ENCODE measurements at places on chromosomes 2 and 18. TPM values are rescaled to one million over a fixed set of nuclear protein-coding genes. Genes with fewer than 3 reads are reported as not detected.

GRCh38 chr2:48715042-48715899, 40.3 kb downstream of the LHCGR start:
- peak; percentile 58 for DNase-seq

DNA sequence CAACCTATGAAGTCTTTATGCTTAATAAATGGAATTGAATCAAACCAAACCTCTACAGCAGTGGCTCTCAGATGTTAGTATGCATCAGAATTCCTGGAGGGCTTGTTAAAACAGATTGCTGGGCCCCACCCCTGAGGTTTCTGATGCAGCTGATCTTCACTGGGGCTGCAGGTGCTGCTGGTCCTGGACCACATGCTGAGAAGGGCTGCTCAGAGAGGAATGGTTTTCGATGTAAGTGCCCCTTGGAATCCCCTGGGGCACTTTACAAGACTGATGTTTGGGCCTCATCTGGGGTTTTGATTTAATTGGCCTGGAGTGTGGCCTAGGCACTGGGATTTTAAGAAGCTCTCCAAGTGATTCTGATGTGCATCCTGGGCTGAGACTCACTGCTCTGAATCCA, 403.8 kb upstream of the HS6ST1 start:
- DNase-seq, result no peak

DNA sequence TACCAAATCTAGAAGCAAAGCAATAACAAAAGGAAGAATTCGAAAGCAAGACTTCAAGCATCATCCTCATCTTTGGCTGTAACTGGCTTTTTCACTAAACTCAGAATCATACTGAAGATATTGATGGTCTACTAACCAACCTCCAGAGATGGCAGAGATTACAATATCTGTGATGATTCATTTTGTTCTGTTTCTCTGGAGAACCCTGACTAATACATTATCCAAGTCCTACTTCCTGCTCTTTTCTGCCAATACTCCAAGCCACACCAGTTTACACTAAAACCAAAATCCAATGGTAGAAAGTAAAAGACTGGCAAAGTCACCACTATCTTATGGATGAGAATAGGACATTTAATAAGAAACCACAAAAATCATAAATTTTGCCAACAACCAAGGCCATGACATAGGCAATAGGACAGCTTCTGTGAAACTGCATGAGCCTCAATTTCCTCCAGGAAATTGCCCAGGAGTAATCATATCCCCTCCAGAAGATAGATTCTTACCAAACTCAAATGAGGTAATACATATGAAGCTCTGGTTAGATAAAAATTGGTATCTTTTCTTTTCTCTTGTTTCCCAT, 159.8 kb downstream of the METTL4 start:
- no peak for DNase-seq

- no peak for DNase-seq
Observed at GRCh38 chr2:20635113-20635510, 15.8 kb downstream of the HS1BP3 start.

DNA sequence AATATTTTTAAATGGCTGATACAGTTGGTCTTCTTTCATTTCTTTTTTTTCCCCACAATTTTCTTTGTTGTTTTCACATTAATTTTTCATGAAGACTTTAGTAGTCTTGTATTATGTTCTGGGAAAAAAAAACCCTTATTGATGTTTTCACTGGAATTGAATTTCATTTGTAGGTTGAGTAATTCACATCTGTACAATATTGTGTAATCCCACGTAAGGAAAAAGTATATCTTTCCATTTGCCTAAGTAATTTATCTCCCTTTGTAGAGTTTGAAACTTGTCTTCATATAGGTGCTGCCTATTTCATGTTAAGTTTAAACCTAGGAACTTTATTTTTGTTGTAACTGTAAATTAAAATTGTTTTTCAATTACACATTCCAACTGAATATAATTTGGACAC, 2.0 kb downstream of the DNAJC27 start:
- DNase-seq, result no peak

- peak; percentile 41 for DNase-seq
Observed at GRCh38 chr2:160075171-160075570, 12.8 kb upstream of the PLA2R1 start.

- DNase-seq, result peak; percentile 80
Observed at GRCh38 chr2:101120124-101120996, 30.8 kb downstream of the TBC1D8 start.

- DNase-seq, result no peak
Observed at GRCh38 chr2:98782570-98782969, 51.6 kb upstream of the MGAT4A start.

GRCh38 chr2:178282075-178282815, 87.9 kb downstream of the OSBPL6 start:
- no peak for DNase-seq

DNA sequence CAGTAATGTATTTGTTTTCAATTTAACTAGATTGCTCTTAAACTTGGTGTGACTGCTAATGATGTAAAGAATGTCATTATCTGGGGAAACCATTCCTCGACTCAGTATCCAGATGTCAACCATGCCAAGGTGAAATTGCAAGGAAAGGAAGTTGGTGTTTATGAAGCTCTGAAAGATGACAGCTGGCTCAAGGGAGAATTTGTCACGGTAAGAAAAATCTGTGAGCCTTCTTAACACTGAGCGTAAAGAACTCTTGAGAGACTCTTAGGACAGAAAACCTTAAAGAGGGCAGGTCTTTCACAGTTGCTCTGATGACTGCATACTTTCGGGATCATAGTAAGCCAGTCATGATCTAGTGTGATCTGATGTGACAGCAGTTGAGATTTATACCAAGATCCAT, 15.9 kb downstream of the MDH1 start:
- no peak for DNase-seq

- DNase-seq, result no peak
Observed at GRCh38 chr2:163417596-163418337, 318.0 kb downstream of the FIGN start.

GRCh38 chr2:48332286-48332685, 197.7 kb upstream of the STON1 start:
- no peak for DNase-seq

GRCh38 chr2:160373263-160373662, 120.3 kb downstream of the RBMS1 start:
- no peak for DNase-seq

- DNase-seq, result peak; percentile 80
Observed at GRCh38 chr2:109545828-109546713, 67.7 kb downstream of the SEPTIN10 start.

DNA sequence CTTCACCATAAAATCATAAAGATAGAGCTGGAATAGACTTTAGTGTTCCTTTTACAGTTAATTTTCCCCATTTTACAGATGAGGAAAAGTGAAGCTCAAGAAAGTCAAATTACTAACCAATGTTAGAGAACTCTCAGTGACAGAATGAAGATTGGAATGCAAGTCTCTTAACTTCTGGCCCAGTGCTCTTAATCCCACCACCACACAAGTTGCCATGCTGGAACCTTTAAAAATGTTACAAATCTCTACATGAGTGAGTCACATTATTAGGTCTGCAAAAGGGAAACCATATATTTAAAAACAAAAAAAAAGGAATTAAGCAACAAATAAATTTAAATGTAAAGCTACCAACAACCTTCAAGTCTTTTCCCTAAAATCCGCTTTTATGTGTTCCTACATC, 3.5 kb downstream of the NCKAP1 start:
- DNase-seq, result no peak

DNA sequence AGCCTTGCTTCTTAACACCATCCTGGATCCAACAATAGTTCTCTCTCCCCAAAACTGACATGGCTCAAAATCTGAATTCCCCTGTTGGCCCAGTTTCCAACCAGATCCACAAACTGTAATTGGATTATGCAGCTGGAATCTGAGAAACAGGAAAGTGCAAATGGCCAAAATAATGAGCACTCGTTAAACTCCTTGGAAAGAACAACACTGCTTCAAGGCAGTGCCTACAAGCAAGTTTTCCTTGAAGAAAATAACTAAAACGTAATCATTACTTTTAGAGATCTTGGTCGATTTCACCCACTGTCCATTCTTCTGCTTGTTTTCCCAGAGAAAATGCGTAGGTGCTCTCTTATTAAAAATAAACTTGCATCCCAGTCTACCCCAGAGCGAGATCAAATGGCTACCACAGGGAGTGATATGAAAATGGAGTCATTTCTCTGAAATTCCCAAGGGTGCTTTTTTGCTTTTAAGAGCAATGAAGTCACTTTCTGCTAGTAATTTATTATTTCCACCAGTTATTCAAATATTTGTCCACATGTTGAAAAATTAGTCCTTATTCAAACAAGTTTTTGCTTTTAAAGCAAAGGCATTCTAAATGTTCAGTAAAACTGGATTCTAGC, 264.2 kb downstream of the C1D start:
- DNase-seq, result no peak

GRCh38 chr2:48944956-48945355, 189.4 kb upstream of the LHCGR start:
- DNase-seq, result no peak

DNA sequence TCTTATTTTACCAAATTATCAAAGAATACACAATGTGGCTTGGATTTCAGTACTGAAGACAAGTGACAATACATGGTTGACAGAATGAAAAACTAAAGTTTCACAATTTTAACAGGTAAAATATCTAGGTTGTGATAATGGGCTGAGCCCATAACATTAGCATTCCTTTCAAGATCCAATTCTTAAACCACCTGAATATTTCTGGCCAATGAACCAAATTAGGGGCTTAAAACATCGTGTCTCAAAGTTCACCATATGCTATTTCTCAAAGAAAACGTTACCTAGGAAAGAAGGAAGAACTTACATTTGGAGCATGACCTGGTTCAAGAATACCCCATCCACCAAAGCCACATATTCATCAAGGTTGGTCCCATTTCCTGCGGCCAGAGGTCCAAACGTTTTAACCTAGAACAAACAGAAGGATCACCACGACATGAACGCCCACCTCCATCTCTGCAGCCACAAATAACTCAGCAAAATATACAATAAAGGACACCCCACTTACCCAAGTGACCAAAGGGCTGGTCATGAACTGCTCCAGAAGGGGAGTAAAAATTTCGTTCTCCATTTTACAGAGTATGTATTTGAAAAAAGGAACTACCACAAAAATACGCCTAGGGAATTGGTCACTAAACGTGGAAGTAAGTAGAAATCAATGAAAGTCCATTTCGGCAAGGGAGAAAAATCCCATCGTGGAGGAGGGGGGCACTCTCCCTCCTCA, 984 bp downstream of the CCDC88A start:
- no peak for DNase-seq

DNA sequence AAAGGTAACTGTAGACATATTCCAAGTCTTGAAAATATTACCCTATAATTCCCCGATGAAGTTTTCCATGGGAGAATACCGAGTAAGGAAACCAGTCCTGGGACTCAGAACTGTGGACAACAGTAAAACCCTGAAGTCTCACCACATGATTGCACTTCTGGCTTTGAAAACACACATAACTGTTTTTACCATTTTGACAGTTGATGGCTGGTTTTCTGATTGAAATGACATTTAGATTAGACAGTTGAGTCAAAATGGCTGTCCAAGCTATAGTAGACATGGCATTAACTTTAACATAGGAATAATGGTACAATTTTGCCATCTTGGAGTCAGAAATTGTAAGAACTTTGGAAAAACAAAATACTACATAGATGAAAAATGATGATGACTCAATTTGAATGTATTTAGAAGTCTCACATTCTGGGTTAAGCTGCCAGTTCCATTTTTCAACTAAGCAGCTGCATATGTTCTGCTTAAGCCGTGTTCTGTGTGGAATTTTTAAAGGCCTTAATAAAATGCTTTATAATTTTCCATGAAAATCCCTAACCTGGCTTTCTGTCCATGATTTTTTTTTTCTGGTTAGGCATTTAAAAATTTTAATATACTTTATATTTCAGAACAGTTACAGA, 38.3 kb upstream of the WIPF1 start:
- no peak for DNase-seq

- DNase-seq, result peak; percentile 66
Observed at GRCh38 chr2:120596990-120597594, 138.6 kb upstream of the GLI2 start.

Gene PDE11A
- total RNA-seq, result 2.2 TPM

Gene MARCO
- total RNA-seq, result 15.0 TPM

Gene RFTN2
- total RNA-seq, result 4.4 TPM

Gene COL4A3
- 5.8 TPM for total RNA-seq

Gene LIPG
- 0.19 TPM for total RNA-seq

Gene SLC11A1
- 4.4 TPM for total RNA-seq

Gene MYOM1
- 608 TPM for total RNA-seq

Gene SETBP1
- total RNA-seq, result 6.3 TPM

Gene TANC1
- total RNA-seq, result 56.2 TPM

Gene DYSF
- 45.8 TPM for total RNA-seq

Gene SPDYA
- total RNA-seq, result 0.24 TPM

Gene KYNU
- total RNA-seq, result 1.3 TPM

Gene LCT
- not detected for total RNA-seq

Gene PAPOLG
- total RNA-seq, result 6.6 TPM

Gene CD302
- total RNA-seq, result 19.7 TPM

Gene IL18RAP
- total RNA-seq, result 0.30 TPM

All from Right ventricle myocardium superior (tissue), 1 donor.